ENCODE measurements at places on chromosomes 6 and 20. TPM values are rescaled to one million over a fixed set of nuclear protein-coding genes. Genes with fewer than 3 reads are reported as not detected.

DNA sequence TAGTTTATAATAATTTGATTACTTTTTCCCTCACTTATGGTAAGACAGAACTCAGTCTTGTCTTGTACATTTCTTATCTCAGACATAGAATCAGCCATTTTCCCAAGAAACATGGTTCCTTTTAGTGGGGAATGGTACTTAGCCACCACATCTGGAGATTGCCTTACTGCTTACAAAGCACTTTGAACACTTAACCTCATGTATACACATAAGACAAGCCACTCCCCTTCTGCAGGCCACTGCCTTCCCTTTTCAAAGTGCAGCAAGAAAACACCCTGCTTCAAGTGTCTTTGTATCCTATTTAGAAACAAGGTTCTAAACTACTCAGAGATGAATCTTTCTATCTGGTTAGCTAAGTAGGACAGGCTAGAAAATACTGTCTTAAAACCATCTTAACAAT, 159.2 kb downstream of the UBE3D start:
- no peak for DNase-seq

DNA sequence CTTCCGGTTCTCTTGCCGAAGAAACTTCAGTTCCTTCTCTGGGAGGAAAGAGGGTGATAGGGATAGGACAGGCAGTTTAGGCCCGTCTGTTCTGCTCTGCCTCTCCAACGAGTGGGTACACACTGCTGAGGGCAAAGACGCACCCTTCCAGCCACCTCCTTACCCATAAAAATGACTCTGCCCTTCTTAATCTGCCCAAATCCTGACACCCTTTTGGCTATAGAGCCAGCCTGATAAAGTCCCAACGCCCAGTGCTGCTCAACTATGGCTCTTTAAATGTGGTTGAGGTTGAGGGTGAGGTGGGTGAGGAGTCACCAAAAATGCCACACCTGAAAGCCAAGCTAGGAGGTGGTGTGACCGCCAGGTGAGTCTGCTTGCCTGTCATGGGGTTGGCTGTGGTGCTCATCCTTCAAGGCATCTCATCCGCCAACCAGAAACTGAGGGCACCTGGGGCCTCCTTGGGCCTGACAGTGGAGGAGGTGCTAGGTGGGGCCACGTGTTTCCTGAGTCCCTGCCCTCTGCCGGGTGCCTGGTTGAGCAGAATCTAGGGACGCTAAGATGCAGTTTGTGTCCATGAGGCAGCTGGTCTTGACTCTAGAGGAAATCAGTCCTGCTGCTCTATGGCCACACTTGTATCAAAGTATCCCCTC, 16.3 kb downstream of the CCDC167 start:
- DNase-seq: no peak

VEGFA gene
- total RNA-seq: 36.8 TPM

C6orf58 gene
- not detected for total RNA-seq

GRCh38 chr20:46802722-46803121, 91.9 kb upstream of the EYA2 start:
- DNase-seq: no peak

DNA sequence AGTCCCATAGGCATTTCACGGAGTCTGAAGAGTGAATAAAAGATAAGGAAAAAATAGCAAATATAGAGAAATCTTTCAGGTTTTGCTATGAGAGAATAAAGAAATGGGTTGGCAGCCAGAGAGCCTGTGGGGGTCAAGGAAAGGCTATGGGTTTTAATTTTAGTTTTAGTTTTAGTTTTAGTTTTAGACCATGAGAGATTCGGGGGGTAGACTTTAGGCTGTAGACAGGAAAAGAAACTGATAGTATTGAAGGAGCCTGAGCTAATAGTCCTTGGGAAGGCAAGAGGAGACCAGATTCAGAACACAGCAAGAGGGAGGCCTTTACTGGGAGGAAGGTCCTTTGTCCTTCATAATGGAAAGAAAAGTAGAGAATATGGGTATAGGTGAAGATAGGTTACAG, 19.3 kb downstream of the DOP1A start:
- DNase-seq: no peak

GRCh38 chr6:135162678-135163439, 18.2 kb upstream of the MYB start:
- no peak for DNase-seq

- DNase-seq: no peak
These were observed 7.5 kb downstream of the NEDD9 start for GRCh38 chr6:11224966-11225463.

PPP1R3G gene
- total RNA-seq: not detected

DNA sequence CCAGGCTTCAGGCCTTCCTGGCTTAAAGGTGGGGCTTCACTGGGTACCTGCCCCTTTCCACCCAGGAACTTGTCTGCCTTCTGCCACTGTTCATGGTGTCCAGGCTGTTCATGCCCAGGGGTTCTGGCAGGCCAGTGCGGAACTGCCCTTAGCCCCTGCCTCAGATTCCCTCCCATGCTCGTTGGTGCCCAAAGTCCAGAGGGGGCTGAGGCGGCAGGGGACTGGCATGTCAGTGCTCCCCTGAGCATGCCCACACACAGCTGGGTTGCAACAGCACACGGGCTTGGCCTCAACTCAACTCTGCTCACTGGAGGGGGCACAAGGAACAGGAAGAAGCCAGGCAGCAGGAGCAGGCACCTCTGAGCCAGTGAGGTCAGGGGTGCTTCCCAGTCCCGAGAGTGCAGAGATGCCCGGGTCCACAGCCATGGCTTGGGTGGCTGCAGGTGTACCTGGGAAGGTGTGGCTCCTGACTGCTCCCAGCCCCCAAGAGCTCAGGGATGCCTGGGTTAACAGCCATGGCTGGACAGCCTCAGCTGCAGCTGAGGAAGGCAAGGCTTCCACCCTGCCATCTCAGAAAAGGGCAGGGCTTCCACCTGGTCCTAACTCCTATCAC, 845.9 kb downstream of the EYS start:
- DNase-seq: no peak

- no peak for DNase-seq
These were observed 23.3 kb downstream of the BAG2 start for GRCh38 chr6:57195457-57195856.

- no peak for DNase-seq
These were observed 400.4 kb upstream of the IMPG1 start for GRCh38 chr6:76472858-76473257.

SPATS1 gene
- not detected for total RNA-seq

TFEB gene
- total RNA-seq: 36.0 TPM

ID4 gene
- not detected for total RNA-seq

BRD2 gene
- 352 TPM for total RNA-seq

DNA sequence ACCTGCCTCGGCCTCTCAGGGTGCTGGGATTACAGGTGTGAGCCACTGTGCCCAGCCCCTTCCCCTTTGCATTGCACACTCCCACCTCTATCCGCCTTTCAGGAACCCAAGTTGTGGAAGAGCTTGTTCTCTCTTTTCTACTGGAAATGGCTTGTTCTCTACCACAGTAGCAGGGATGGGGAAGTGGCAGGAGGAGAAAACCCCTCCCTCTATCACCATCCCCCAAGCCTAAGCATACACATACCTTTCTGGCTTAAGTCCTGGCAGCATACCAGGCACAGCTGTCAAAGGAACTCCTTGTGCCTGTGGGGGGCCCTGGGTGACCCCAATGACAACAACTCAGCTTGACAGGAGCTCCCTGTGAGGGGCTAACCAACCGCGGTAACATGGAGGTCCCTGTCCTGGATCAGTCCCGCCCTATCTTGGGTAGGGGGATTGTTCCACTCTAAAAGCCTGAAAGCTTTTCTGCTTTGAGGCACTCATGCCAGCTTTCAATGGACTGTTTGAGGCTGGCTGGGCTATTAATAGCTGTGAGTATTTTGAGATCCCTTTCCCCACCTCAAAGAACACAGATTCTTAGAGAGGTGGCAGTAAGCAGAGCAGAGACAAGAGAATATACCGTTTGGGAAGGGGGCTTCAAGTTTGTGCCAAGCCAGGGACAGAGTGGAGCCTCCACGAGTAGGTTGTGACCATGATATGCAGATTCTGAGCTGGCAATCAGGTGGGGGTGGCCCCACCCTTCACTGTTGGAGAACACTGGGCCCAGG, 2.3 kb downstream of the KLHDC3 start:
- no peak for DNase-seq

DNA sequence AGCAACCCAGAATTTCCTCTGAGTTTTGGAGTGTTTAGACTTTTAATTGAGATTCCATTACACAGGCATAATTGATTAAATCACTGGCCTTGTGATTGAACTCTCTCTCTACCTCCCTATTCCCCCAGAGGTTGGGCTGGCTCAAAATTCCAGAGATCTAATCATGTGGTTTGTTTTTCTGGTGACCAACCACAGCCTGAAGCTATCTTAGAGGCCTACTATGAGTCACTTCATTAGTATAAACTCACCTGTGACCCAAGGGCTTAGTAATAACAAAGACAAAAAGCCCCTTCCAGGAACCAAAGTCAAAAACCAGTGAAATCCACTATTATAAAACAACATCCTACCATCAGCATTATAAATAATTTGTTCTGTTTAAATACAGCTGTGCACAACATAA, 992.5 kb upstream of the CITED2 start:
- DNase-seq: no peak

TREML2 gene
- 1.5 TPM for total RNA-seq

FOXC1 gene
- 0.57 TPM for total RNA-seq

GRCh38 chr20:32336918-32337347, 21.2 kb upstream of the ASXL1 start:
- no peak for DNase-seq

GRCh38 chr6:45614488-45615285, 237.0 kb upstream of the SUPT3H start:
- DNase-seq: no peak

- no peak for DNase-seq
These were observed 670.6 kb downstream of the CD109 start for GRCh38 chr6:74366634-74367033.

- peak; percentile 91 for DNase-seq
These were observed 3.5 kb upstream of the HIVEP1 start for GRCh38 chr6:12008366-12009179.

GRCh38 chr6:48782225-48782624, 671.2 kb upstream of the PTCHD4 start:
- no peak for DNase-seq

C6orf89 gene
- 44.4 TPM for total RNA-seq

Measured in natural killer cell treated with Interleukin-12 subunit alpha and Interleukin-12 subunit beta and Interleukin-15 and Interleukin-18, amount 100 ng/mL, for 72 hours (primary cell).